ENCODE measurements at places on chromosomes 5 and 9.

GRCh38 chr9:100196828-100197227 lies 97.8 kb downstream of the INVS start:
- DNase-seq, result no peak

- DNase-seq, result no peak
These were observed 351.8 kb downstream of the EBF1 start for GRCh38 chr5:158747816-158748432.

GRCh38 chr5:63245271-63245670 lies 666.7 kb downstream of the LRRC70 start:
- no peak for DNase-seq

DNA sequence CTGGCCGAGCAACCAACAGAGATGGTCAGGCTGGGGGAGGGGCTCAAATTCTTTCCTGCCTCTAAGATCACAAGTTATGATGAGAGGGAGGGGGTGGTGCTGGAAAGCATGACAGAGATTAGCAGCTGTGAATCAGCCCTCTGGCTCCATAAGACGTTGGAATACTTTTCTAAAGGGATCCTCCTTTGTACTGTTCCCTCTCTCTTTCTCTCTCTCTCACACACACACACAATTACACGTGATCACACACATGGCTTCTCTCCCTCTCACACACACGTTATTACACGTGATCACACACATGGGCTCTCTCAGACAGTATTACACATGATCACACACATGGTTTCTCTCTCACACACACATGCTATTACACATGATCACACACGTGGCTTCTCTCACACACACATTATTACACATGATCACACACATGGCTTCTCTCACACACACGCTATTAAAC lies at the start of gene SLC45A2:
TSS of gene SLC45A2 (minus strand) at position 23 of the 454 bp plus-strand sequence. CDS start 110 bp downstream, outside the sequence.
- DNase-seq, result no peak

GRCh38 chr9:137899551-137900360 lies 22.2 kb downstream of the CACNA1B start:
- no peak for DNase-seq
